ENCODE measurements at places on chromosomes 4 and X. TPM values are rescaled to one million over a fixed set of nuclear protein-coding genes. Genes with fewer than 3 reads are reported as not detected.

DNA sequence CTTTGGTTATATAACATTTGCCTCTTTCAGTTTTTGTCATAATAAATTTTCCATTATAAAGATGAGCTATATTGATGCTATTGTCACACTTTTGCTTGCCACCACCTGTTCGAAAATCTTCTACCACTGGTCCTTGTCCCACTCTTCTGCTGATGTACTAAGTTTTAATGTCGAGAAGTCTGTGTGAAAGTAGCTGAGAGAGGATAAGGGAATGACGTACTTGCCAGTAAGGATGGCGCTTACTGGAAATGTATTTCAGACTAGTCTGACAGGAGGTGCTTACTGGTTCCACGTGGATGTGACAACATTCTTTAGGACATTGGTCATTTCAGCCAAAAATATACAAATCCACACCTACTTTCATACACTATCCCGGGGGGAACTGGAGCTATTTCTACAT is 132.7 kb upstream of the NR3C2 start:
- DNase-seq: no peak

- no peak for DNase-seq
Observed at GRCh38 chr4:41346306-41347061, 89.8 kb downstream of the UCHL1 start.

GRCh38 chr4:167216783-167217182 is 17.5 kb downstream of the SPOCK3 start:
- no peak for DNase-seq

Gene RAI2
- not detected for total RNA-seq

Gene CACNA1F
- not detected for total RNA-seq

DNA sequence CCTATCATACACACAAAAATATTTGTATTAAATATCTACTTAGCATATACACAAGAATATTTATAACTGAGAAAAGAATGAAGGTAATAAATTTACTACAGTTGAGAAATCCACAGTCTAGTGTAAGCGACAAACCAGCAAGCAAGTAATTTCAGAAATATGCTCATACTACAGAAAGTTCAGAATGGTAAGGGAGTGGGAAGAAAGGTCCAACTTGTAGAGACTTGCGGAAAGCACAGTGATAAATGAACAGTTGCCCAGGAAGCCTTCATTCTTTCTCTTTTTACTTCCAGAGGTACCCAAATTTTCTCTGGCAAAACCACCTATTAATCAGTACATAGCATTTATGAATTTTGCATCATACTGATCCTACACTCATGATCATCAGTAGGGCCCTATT is 438.1 kb upstream of the PCDH10 start:
- DNase-seq: no peak

Gene DIPK2B
- not detected for total RNA-seq

Gene TLR6
- 1.5 TPM for total RNA-seq

- DNase-seq: no peak
Observed at GRCh38 chrX:19065535-19065934, 56.7 kb downstream of the ADGRG2 start.

Gene PPP2R2C
- total RNA-seq: not detected

DNA sequence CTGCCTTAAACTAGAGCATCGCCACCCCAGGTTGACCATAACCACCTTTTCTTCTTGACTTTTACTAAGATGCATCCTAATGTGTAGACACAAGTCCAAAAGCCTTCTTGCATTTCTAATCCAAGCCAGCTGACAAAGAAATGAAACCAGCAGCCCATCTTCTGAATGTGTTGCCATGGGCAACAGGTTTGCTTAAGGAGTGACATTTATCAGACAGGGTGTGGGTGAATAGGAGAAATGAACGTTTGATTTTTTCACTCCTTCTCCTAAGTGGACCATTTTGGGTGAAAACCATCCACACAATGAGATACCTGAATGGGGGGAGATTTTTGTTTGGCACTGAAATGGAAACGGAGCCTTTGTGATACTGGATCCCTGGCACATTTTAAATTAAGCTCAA is 72.7 kb upstream of the C4orf50 start:
- no peak for DNase-seq

Gene MSX1
- 11.9 TPM for total RNA-seq

Gene CASP3
- total RNA-seq: 46.5 TPM

DNA sequence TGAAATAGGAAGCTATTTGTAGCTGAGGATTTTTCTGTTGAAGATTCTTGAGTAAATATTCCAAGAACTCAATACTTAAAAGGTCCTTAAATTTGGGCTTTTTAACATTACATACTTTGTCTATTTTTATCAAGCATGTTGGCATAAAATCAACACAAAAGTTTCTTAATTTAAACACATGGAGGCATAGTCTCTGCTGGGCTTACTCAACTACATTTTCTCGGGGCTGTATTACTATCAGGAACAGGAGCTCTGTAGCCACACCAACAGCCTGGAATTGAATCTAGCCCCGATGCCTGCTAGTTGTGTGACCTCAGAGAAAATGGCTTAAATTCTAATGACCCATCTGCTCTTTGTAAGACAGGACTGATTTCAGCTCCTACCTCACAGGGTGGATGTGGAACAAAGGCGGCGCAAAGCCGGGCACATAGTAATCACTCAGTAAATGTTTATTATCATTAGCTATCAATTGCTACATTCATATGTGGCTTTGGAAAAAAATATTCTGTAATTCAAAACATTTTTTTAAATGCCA is 207.0 kb downstream of the NSUN7 start:
- no peak for DNase-seq
